ENCODE measurements at places on chromosomes 1 and 21. TPM values are rescaled to one million over a fixed set of nuclear protein-coding genes. Genes with fewer than 3 reads are reported as not detected.

ANGPTL7 gene
- not detected for total RNA-seq

RIPK4 gene
- 0.07 TPM for total RNA-seq

SOX13 gene
- total RNA-seq = 1.3 TPM

NECTIN4 gene
- total RNA-seq = not detected

DNA sequence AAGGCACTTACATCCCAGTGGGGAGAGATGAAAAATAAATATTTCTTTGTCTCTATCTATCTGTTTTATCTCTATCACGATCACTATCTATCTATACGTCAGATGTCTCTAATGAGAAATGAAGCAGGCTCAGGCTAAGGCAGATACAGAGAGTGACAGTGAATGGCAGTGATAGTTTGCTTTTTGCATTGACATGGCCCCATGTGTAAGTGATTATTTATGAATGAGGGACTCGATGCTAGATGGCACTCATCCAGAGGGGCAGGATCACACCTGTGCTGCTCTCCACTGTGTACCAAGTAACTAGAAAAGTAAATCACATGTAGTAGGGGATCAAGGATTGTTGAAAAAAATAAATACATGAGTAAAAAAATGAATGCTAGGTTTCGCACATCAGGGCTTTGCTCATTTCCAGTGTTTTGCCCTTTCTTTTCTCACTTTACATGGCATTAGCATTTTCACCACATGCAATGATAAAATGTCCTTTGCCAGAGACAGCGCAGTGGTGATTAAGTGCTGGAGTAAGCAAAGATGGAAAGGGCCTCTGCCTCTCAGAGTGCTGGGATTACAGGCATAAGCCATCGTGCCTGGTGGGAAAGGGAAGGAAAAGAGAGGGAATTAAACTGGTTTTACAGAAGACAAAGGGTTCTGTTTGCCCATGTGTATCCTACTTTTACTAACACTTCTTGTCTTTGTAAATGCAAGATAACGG is 16.5 kb downstream of the TBX19 start:
- H3K4me1 ChIP-seq = no peaks in the 10 kb centered on the region
- no peak for DNase-seq
- no peak overlapping the region for H3K4me3 ChIP-seq
- H3K27ac ChIP-seq = no peak overlapping the region
- H3K36me3 ChIP-seq = no peaks in the 10 kb centered on the region

DNA sequence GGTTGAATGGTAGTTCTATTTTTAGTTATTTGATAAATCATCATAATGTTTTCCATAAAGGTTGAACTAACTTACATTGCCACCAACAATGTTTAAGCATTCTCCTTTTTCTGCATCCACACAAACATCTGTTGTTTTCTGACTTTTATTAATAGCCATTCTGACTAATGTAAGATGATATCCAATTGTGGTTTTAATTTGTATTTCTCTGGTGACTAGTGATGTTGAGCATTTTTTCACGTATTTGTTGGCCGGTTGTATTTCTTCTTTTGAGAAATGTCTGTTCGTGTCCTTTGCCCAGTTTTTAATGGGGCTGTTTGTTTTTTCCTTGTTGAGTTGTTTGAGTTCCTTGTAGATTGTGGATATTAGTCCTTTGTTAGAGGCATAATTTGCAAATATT is 24.6 kb upstream of the SLC35F3 start:
- H3K4me1 ChIP-seq = no peaks in the 10 kb centered on the region
- no peak for DNase-seq
- H3K4me3 ChIP-seq = no peak overlapping the region

GRCh38 chr1:18412882-18413353 is 67.8 kb upstream of the KLHDC7A start:
- DNase-seq = no peak
- H3K27ac ChIP-seq = no peak overlapping the region
- peaks cover 3% of the 10 kb centered on the region for H3K27me3 ChIP-seq

DNA sequence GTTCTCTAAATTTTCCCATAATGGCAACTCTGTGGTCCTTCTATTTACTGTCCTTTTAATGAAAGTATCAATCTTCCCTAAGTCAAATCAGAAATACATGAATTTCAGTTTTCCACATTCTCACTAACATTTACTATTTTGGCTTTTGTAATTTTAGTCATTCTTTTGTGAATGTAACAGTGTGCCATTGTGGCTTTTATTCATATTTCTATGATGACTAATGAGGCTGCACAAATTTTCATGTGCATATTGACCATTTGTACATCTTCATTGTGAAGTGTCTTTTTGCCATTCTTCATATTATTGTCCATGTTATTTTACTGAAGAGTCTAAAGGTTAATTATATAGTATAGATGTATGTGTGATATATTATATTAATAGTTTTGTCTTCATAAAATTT is 431.0 kb upstream of the BRINP3 start:
- no peak overlapping the region for H3K4me3 ChIP-seq
- DNase-seq = no peak
- H3K27ac ChIP-seq = no peak overlapping the region
- H3K36me3 ChIP-seq = no peaks in the 10 kb centered on the region
- no peaks in the 10 kb centered on the region for H3K4me1 ChIP-seq

- H3K27ac ChIP-seq = no peak overlapping the region
- H3K36me3 ChIP-seq = no peaks in the 10 kb centered on the region
- peaks cover 19% of the 10 kb centered on the region for H3K4me1 ChIP-seq
- no peaks in the 10 kb centered on the region for H3K27me3 ChIP-seq
- no peak overlapping the region for H3K4me3 ChIP-seq
These were observed 21.5 kb downstream of the FGGY start for GRCh38 chr1:59318271-59318860.

Data from activated CD4-positive, alpha-beta T cell treated with anti-CD3 and anti-CD28 coated beads, Interleukin-2, amount 10 ng/mL, durations not matched to agents 7 days and 5 days (primary cell).